ENCODE measurements at places on chromosomes 6 and 20. TPM values are rescaled to one million over a fixed set of nuclear protein-coding genes. Genes with fewer than 3 reads are reported as not detected.

The SNAP25 gene
- total RNA-seq = 0.63 TPM

The LAMA5 gene
- total RNA-seq = 1.1 TPM

The NKX2-2 gene
- not detected for total RNA-seq

The FAM8A1 gene
- total RNA-seq = 5.1 TPM

The CDH26 gene
- 1.5 TPM for total RNA-seq

The TCP11 gene
- total RNA-seq = not detected

The OPRL1 gene
- 0.71 TPM for total RNA-seq

The RRP36 gene
- total RNA-seq = 55.6 TPM

The SEMG1 gene
- not detected for total RNA-seq

The UBR2 gene
- total RNA-seq = 32.5 TPM

The CBLN4 gene
- total RNA-seq = not detected

The ZBTB12 gene
- total RNA-seq = 1.8 TPM

The FOXF2 gene
- total RNA-seq = not detected

The CFB gene
- total RNA-seq = 0.76 TPM

The MAS1 gene
- not detected for total RNA-seq

The CEP43 gene
- total RNA-seq = 19.5 TPM

The CFAP61 gene
- total RNA-seq = not detected

The TEAD3 gene
- total RNA-seq = 1.8 TPM

The ATXN1 gene
- 34.1 TPM for total RNA-seq

The ZSCAN23 gene
- 0.83 TPM for total RNA-seq

The FILIP1 gene
- total RNA-seq = not detected

The RPN2 gene
- total RNA-seq = 125 TPM

The RCAN2 gene
- total RNA-seq = 5.4 TPM

The C20orf204 gene
- 3.1 TPM for total RNA-seq

The SNAI1 gene
- total RNA-seq = not detected

The SEC23B gene
- 90.6 TPM for total RNA-seq

The POM121L2 gene
- not detected for total RNA-seq

The KCNK16 gene
- not detected for total RNA-seq

The UST gene
- 4.9 TPM for total RNA-seq

The GSTA2 gene
- not detected for total RNA-seq

The MYH7B gene
- total RNA-seq = 0.61 TPM

The PPP1R16B gene
- total RNA-seq = 114 TPM

The WFDC5 gene
- total RNA-seq = not detected
